Stimulated activated CD4-positive, alpha-beta T cell treated with anti-CD3 and anti-CD28 coated beads, Interleukin-1b, Interleukin-23, amount 100 ng/mL, for 1 hour (primary cell): ENCODE measurements at places on chromosomes 4 and X.

DNA sequence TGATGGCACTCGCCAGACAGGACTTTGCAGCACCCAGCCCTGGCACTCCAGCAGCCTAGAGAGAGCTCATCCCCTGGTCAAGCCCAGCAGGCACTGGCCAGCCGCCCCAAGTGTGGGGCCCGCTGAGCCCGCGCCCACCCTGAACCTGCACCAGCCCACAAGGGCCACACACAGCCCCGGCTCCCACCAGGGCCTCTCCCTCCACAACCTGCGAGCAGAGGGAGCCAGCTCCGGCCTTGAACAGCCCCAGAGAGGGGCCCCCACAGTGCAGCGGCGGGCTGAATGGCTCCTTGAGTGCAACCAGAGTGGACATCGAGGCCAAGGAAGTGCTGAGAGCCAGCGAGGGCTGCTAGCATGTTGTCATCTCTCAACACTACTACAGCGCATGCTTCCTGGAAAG, 34.4 kb upstream of the DEFB131A start:
- DNase-seq, result no peak

DNA sequence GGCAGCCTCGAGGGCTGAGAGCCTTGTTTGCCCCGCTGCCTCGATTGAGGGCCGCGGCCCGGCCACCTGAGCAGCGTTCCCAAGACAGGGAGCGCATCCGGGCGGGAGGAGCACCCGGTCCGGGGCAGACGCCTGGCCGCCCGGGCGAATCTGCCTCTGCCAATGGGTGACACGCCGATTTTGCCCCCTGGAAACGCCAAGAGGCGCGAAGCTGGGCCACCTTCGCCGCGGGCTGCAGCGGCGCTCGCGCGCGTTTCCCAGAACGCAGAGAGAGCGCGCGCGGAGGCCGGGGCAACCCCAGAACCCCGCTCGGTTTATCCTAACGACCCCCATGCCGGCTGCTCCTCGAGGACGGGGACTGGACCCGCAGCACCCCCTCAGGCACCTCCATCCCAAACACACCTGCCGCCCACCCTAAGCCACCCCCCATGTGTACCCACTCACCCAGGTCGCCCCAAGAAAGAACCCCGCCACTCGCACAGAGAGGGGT, 575 bp downstream of the MAP7D2 start:
- no peak for DNase-seq

- no peak for DNase-seq
These were observed 74.2 kb downstream of the FAM13A start for GRCh38 chr4:88982757-88983156.

GRCh38 chrX:119482041-119482440, 13.8 kb downstream of the SLC25A5 start:
- DNase-seq, result no peak

- no peak for DNase-seq
These were observed 986 bp downstream of the MTMR8 start for GRCh38 chrX:64394059-64394873.

DNA sequence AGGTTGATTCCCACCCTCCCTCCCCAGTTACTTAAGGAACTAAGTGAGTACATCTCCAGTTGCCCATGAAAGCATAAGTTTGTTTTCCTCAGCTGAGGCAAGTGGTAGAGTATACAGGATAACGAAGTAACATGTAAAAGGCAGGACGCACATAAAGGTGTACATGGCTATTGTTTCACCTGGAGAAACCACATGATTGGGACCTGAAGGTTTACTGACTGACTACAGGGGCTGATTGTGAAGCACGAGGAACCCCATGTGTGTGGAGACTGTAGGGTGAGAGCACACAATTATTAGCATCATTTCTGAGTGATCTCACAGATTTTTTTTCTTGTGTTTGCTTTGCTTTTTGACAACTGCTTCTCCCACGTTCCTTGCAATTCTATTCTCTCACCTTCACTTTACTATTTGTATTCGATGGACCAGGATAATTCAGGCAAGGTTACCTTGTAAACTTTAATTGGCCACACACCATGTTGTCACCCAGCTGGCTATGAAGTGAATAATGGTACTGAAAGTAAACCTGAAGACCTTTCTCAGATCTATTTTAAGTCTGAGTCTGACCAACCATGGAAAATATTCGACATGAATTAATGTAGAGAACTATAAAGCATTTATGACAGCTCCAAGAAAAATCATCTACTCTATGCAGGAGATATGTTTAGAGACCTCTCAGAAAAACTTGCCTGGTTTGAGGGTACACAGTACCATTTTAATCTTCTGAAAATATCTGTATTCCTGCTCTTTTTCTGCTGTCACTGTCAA, 102.5 kb upstream of the MYOZ2 start:
- no peak for DNase-seq

GRCh38 chrX:72735561-72735960, 21.5 kb upstream of the PHKA1 start:
- no peak for DNase-seq

DNA sequence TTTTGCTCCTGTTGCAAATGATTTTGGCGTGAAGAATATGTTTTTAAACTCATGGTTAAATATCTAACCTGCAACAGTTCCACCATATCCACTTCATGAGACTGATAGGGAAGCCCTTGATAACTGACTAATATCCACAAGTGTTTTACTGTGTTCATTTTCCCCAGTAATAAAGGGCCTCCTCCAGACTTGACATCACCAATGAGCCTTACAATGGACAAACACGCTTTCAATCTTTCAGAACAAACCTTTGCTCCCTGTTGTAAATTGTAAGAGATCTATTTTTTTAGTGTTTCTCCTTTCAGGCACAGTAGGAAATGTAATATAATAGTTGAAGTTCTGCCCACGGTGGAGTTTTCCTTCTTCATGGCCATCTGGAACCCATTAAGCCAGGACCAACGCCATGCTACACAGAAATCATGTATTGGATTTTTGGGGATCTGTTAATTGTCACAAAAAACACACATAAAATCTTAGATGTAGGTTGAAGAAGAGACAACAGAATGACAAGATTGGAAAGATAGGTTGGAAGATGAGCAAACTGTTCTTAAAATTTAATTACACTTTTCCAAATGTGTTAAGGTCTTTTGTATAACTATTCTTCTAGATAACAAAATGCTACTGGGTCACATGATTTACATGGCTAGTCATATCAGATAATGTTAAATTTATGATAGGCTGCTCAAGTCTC, 1030.1 kb downstream of the FSTL5 start:
- DNase-seq, result no peak

DNA sequence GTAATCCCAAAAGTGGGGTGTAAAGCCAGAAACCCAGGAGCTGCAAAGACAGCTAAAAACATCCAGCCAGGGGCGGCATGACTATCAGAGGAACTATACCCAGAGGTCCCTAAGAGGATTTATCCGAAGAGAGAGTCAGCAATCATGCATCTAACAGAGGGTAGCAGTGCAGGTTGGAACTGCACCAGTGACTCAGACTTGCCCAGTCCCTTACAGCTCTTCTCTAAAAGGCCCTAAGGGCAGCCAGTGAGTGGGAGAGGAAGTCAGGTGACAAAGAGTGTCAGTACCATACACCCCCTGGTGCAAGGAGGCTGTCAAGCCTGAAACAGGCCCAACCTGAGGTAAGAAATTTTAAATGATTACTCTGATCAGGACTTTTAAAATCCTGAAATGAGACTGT, 88.1 kb downstream of the CAMK2D start:
- DNase-seq, result no peak

GRCh38 chr4:140019619-140020347, 134.2 kb downstream of the MAML3 start:
- no peak for DNase-seq

DNA sequence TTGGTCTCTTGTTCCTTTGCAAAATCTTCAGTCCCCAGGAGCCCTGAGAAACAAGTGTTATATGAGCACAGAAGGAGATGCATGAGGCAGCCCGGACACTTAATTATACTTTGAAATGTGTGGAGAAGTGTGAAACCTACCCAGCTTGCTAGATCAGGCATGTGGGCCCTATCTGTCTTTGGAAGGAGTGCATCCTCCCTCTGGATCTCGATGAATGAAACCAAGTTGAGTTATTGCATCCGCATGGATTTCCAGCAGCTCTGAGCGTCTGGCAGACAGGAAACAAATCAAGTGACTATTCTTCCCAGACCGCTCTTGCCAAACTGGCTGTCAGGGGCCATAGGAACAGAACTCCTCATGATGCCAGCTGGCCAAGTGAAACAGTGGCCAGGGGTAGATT, 19.6 kb upstream of the SOWAHD start:
- no peak for DNase-seq

GRCh38 chrX:13252726-13253125, 67.1 kb downstream of the ATXN3L start:
- no peak for DNase-seq

DNA sequence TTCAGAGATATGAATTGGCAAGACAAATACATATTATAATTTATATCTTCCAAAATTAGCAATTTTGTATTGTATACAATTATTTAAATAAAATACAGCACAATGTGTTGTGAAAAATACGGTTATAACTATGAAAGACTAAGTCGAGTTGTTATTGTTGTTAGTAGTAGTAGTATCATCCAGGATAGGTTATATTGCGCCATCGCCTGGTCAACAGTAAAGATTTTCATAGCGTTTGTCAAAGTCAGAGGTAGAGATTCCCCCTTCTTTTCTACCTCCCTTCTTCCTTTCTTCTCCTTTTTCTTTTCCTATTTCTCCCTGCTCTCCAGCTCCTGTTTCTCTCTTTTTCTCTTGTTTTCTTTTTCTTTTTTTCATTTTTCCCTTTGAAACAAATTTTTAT, 499.1 kb upstream of the EPHA5 start:
- no peak for DNase-seq
